ENCODE measurements at places on chromosomes 5 and 9. TPM values are rescaled to one million over a fixed set of nuclear protein-coding genes. Genes with fewer than 3 reads are reported as not detected.

GRCh38 chr5:128426090-128426534 is 111.9 kb downstream of the FBN2 start:
- no peak overlapping the region for H3K4me3 ChIP-seq
- no peaks in the 10 kb centered on the region for H3K36me3 ChIP-seq
- no peak overlapping the region for H3K27ac ChIP-seq
- no peak for DNase-seq
- no peaks in the 10 kb centered on the region for H3K4me1 ChIP-seq

Gene C9orf50
- not detected for total RNA-seq

GRCh38 chr9:109468927-109469326 is 29.2 kb downstream of the PTPN3 start:
- DNase-seq, result no peak
- no peak overlapping the region for H3K4me3 ChIP-seq
- H3K36me3 ChIP-seq, result no peaks in the 10 kb centered on the region
- no peaks in the 10 kb centered on the region for H3K27me3 ChIP-seq
- H3K27ac ChIP-seq, result no peak overlapping the region

GRCh38 chr9:131404581-131404980 is 10.7 kb downstream of the PRRC2B start:
- no peaks in the 10 kb centered on the region for H3K27me3 ChIP-seq
- no peak overlapping the region for H3K27ac ChIP-seq

- H3K4me3 ChIP-seq, result no peak overlapping the region
- H3K27me3 ChIP-seq, result no peaks in the 10 kb centered on the region
- DNase-seq, result peak; percentile 19
- H3K27ac ChIP-seq, result no peak overlapping the region
- no peaks in the 10 kb centered on the region for H3K36me3 ChIP-seq
- H3K4me1 ChIP-seq, result no peaks in the 10 kb centered on the region
Observed at GRCh38 chr5:6291961-6292360, 86.4 kb downstream of the MED10 start.
